CD8-positive, alpha-beta memory T cell (primary cell): ENCODE measurements at places on chromosomes 7 and 10. TPM values are rescaled to one million over a fixed set of nuclear protein-coding genes. Genes with fewer than 3 reads are reported as not detected.

DNA sequence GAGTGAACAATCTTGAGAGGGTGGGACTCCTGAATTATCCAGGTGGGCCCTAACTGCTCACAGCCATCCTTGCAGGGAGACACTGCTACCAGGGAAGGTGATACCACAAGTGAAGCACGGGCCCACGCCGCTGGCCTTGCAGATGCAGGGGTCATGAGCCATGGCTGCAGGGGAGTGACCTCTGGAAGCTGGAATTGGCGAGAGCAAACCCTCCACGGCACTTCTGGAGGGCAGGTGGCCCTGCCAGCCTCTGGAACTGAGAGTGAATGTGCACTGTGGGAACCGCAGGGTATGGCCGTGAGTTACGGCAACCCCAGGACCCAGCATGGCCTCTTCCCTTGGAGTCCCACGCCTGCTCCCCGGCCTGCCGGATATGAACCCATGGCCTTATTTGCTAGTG is 37.5 kb downstream of the STK32C start:
- no peak overlapping the region for H3K27ac ChIP-seq
- no peaks in the 10 kb centered on the region for H3K4me1 ChIP-seq

- peak overlapping the region; percentile 87 for H3K27ac ChIP-seq
- H3K27me3 ChIP-seq: no peaks in the 10 kb centered on the region
- DNase-seq: no peak
- H3K36me3 ChIP-seq: no peaks in the 10 kb centered on the region
These were observed 9.4 kb upstream of the PSAP start for GRCh38 chr10:71860243-71861029.

DNA sequence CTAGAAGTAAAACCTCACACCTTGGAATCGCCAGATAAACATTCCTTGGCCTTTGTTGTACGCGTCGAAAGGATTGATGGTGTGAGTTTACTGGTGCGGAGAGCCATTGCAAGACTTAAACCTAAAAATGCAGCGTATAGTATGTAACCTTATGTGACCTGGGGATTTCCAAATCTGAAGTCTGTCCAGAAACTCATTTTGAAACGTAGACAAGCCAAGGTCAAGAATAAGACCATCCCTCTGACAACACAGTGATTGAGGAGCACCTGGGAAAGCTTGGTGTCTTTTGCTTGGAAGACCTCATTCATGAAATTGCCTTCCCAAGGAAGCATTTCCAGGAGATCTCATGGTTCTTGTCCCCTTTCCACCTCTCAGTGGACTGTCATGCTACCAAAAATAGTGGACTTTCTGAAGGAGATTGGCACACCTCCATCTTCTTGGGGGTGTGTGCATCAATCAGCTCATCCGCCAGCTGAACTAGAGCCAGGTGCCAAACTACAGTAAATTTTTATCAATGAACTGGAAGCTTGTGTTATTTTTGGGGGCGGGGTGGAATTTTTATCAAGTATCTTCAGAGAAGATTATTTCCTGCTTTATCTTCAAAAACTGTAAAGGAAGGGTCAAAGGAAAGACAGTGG is 8.1 kb downstream of the POR start:
- peaks cover 5% of the 10 kb centered on the region for H3K36me3 ChIP-seq
- H3K4me1 ChIP-seq: peaks cover 10% of the 10 kb centered on the region
- no peak overlapping the region for H3K4me3 ChIP-seq

DNA sequence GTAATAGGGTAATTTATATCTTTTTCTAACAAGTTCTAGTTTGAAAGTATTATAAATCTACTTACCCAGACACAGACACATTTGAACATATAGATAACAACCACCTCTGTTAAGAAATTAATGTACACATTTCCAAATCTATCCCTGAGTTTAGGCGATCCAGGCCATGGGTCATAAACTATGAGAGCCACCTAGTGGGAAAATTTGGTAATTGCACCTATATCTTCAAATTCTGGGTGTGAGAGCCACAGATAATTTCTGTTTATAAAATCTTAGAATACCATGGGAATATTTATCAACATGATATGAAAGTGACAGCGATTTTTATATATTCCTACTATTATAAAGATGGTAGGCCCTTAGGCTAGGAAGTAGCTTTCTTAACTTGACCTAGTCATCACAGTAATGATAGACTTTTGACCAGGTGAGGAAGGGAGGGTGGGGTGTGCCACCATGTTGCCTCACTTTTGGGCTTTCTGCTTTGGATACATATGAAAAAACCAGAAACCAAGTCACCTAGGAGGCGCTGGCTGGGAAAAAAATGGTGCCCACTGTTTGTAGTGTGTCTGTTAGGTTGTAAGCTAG is 8.0 kb upstream of the EPHA1 start:
- H3K27ac ChIP-seq: no peak overlapping the region
- no peaks in the 10 kb centered on the region for H3K36me3 ChIP-seq
- H3K4me1 ChIP-seq: no peaks in the 10 kb centered on the region
- H3K27me3 ChIP-seq: no peaks in the 10 kb centered on the region
- no peak for DNase-seq
- H3K4me3 ChIP-seq: no peak overlapping the region

- DNase-seq: peak; percentile 8
- H3K36me3 ChIP-seq: peaks cover 62% of the 10 kb centered on the region
- no peak overlapping the region for H3K27ac ChIP-seq
- no peak overlapping the region for H3K4me3 ChIP-seq
- H3K4me1 ChIP-seq: no peaks in the 10 kb centered on the region
These were observed 32.1 kb downstream of the PLAC9 start for GRCh38 chr10:80164596-80164995.

DNA sequence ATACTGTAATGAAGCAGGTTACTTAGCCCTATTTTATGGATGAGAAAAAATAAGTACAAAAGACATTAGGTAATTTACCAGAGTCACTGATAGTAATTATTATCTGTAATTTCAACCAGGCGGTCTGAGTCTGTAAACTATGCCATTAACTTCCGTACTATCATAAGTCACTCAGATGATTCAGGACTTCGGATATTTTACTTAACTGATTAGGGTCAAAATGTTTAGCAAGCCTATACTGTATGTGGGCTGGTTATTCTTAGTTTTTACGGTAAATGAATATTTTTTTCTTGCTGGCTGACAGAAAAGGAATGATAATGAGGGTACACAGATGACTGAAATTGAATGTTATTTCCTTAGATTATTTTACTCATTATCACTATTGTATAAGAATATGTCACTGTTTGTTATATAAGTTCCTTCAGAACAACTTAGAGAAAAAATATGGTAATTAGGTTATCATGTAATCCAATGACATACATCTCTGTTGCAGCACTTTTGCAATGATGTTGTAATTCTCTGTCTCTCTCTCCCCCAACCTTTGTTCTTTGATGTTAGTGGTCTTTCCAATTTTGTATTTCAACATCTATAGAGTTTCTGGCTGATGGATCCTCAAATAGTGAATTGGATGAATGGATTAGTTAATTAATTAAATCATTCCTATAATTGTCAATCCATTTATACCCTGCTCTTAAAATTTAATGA is 165.6 kb downstream of the ZEB1 start:
- H3K27ac ChIP-seq: no peak overlapping the region
- H3K36me3 ChIP-seq: no peaks in the 10 kb centered on the region
- no peaks in the 10 kb centered on the region for H3K27me3 ChIP-seq
- no peaks in the 10 kb centered on the region for H3K4me1 ChIP-seq

DNA sequence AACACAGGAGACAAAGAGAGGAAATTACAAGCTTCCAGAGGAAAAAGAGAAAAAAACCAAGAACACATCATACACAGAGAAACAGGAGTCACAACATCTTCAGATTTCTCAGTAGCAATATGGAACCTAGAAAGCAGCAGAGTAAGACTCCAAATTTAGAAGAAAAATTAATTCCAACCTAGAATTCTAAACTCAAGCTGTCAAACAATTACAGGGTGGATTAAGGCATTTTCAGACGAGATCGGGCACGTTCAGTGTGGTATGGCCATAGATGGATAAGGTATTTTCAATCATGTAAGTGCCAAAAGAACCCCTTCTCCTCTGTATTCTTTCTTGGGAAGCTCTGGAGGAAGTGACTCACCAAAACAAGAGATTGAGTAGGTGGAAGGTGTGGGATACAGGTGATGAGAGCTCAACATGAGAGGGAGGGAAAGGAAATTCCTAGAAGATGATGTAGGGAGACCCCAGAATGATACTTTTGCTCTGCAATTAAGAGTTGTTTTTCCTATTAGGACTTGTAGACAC is 51.6 kb downstream of the FAM204A start:
- H3K4me3 ChIP-seq: no peak overlapping the region
- H3K36me3 ChIP-seq: no peaks in the 10 kb centered on the region
- H3K27me3 ChIP-seq: no peaks in the 10 kb centered on the region

- H3K36me3 ChIP-seq: no peaks in the 10 kb centered on the region
- no peak overlapping the region for H3K27ac ChIP-seq
- DNase-seq: no peak
These were observed 18.9 kb upstream of the NRBF2 start for GRCh38 chr10:63114031-63114814.

DNA sequence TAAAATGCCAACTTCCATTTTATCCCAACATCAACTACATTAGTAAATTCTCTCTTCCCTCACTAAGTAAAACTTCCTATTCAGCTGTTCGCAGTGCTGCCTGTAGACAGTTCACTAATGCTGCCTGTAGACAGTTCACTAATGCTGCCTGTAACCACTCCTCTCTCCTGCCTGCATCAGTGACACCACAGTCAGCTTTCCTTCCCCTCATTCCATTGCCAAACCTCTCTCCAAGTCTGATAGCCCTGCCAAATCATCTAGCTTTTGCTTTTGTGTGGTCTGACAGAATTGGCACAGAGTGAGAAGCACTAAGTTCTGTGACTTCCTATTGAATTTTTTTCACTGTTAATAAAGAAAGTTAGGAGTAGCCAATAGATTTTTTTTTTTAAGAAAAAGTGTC is 43.0 kb upstream of the MACC1 start:
- no peaks in the 10 kb centered on the region for H3K27me3 ChIP-seq
- no peak for DNase-seq
- no peak overlapping the region for H3K27ac ChIP-seq
- no peaks in the 10 kb centered on the region for H3K4me1 ChIP-seq
- H3K4me3 ChIP-seq: no peak overlapping the region

DNA sequence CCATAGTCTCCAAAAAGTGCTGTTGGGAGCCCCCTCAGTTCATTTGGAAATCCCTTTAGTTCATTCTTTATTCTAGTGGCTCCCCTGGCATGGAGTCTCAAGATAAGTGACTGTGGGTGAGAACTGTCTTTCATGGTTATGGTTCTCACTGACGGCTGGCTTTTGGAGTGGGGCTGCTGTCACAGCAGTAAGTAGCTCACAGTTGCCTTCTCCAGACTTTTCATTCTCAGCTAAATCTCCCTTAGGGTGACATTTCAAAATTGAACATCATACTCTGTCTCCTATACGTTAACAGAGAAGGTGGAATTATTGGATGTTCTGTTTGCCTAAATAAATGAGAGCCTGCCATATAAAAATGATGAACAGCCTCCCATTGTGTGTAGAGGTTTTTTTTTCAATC is 58.7 kb downstream of the PLPP4 start:
- H3K4me1 ChIP-seq: no peaks in the 10 kb centered on the region
- no peak overlapping the region for H3K4me3 ChIP-seq
- no peaks in the 10 kb centered on the region for H3K36me3 ChIP-seq
- no peak overlapping the region for H3K27ac ChIP-seq
- no peak for DNase-seq

- no peak overlapping the region for H3K27ac ChIP-seq
- H3K4me3 ChIP-seq: no peak overlapping the region
- DNase-seq: no peak
- H3K4me1 ChIP-seq: no peaks in the 10 kb centered on the region
- no peaks in the 10 kb centered on the region for H3K36me3 ChIP-seq
These were observed 103.3 kb upstream of the CHST15 start for GRCh38 chr10:124196659-124197058.

Gene ADAM12
- polyA plus RNA-seq: 6.4 TPM

Gene PVRIG
- 131 TPM for polyA plus RNA-seq

Gene MYH16
- polyA plus RNA-seq: not detected

Gene C10orf67
- polyA plus RNA-seq: 0.26 TPM

Gene TEX36
- polyA plus RNA-seq: not detected

Gene CPED1
- not detected for polyA plus RNA-seq
